ENCODE measurements at places on chromosomes 16 and 17. TPM values are rescaled to one million over a fixed set of nuclear protein-coding genes. Genes with fewer than 3 reads are reported as not detected.

The PSMC3IP gene
- total RNA-seq, result 4.5 TPM

DNA sequence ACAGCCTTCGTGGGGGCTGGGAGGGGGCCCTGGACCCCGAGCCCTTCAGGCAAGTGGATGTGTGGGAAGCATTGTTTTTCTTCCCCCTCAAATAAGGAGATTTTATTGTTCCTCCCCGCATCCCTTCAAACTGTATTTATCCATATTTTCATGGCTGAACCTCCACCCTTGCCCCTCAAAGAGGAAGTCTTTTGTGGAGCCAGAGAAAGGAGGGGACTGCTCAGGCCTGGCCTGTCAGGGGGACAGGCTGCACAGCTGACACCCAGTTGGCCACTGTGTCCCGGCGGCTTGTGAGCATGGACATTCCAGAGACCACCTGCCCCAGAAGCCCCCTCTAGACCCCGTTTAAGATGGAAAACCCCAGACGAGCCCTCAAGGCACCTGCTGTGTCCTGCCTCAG, 15.9 kb downstream of the HEXIM2 start:
- no peak for DNase-seq

DNA sequence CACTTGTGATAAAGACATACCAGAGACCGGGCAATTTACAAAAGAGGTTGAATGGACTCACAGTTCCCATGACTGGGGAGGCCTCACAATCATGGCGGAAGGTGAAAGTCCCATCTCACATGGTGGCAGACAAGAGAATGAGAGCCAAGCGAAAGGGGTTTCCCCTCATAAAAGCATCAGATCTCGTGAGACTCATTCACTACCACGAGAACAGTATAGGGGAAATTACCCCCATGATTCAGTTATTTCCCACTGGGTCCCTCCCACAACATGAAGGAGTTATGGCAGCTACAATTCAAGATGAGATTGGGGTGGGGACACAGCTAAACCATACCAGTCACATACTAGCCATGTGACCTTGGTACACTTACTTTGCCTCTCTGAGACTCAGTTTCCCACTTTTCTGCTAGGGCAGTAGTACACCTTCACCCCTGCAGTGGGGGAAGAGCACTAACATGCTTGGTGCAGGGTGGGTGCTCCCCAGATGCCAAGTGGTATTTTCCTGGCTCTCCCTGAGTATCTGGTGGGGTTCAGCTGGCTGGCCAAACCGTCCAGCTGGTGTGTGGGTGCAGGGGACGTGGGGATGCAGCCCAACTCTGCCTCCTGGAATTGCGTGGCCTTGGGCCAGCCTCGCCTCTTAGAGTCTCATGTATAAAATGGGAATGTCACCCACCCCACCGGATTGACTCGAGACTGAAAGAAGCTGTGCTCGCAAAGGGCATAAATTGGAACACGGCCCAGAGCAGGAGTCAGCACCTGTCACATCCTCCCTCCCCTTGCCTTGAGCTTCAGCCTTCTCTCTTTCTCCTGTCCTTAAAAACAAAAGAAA, 364.1 kb downstream of the CPPED1 start:
- no peak for DNase-seq

DNA sequence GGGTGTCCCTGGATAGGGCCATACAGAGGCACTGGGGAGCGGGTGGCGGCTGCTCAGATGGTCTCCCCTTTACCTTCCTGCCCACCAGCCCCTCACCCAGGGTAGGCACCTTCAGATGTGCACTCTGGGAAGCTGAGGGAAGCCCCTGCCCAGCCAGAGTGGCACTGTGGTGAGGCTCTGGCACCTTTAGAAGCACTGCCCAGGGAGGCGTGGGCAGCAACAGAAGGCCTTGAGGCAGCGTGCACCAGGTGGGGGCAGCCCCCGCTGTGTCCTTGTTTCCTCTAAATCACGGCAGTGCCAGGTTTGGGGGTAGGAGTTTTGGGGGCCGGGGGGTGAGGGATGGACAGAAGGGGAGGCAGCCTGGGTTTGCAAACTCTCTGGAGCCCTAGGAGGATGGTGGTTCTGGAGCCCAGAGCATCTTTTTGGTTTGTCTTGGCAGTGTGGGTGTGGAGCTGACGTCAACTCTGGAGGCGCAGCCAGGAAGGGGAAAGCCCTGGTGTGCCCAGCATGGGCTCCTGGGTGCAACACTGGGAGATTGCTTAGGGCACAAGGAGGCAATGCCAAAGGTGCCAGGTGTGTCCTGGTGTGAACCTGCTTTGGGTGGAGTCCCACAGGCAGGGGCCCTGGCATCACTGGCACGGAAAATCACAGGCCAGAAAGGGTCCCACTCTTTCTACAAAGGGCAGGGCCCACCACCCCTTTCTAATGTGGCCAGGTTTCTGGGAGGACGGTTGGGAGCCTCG, 23.1 kb upstream of the CDC42EP4 start:
- DNase-seq, result no peak

GRCh38 chr16:660132-660458, 7.8 kb upstream of the RHOT2 start:
- no peak for DNase-seq

The QPRT gene
- total RNA-seq, result 2.5 TPM

- DNase-seq, result no peak
Observed at GRCh38 chr16:2962334-2963073, 1.6 kb upstream of the KREMEN2 start.

- DNase-seq, result no peak
Observed at GRCh38 chr17:10814075-10814474, 10.2 kb upstream of the TMEM238L start.

DNA sequence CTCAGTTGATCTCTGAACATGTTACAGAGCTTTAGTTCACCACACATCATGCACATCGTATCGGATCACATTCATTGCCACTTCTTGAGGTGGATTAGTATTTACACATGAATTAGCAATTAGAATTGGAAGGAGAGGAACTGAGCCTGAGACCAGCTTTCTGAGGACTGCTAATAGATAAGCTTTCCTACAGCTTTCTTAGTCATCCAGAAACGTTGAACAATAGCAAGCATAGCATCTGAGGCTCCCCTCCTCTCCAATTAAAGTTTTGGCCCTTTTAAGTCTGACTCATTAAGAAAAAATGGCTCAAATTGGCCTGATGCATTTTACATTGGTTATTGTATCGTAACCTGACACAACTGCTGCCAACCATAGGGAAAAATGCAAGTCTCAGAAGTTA, 1130.4 kb downstream of the CDH8 start:
- no peak for DNase-seq

The ACD gene
- 28.8 TPM for total RNA-seq

The CD300E gene
- 0.83 TPM for total RNA-seq

- peak; percentile 77 for DNase-seq
Observed at GRCh38 chr17:34220752-34221395, 34.2 kb upstream of the CCL2 start.

DNA sequence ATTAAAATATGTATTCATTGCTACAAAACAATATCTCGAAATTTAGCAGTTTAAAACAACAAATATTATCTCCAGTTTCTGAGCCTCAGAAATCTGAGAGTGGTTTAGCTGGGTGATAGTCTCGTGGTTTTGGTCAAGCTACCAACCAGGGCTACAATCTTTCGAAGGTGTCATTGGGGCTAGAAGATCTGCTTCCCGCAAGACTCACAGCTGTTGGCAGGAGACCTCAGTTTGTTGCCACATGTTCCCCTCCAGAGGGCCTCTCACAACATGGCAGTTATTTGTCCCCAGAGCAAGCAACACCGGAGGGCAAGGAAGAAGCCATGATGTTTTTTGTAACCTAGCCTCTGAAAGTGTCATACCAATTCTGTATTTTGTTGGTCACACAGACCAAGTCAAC, 12.0 kb upstream of the BCAS3 start:
- no peak for DNase-seq

- no peak for DNase-seq
Observed at GRCh38 chr17:2700030-2700490, 11.5 kb downstream of the CLUH start.

- no peak for DNase-seq
Observed at GRCh38 chr16:70703041-70703834, 17.4 kb upstream of the MTSS2 start.

DNA sequence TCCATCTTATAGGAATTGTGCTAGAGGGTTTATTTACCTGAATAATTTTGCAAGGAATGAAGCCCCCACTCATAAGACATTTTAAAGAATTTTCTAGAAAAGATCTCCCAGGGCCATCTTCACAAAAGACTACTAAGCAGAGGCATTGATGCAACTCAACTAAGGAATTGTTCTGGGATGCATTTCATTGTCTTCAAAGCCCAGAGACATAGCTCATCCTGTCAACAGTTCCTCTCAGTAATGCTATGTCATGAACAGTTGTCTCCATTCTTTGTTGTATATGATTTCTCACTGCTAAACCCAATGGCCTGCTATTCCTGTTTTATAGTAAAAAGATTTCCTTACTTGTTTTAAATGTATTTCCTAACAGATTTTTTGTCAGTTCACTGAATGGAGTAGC, 136.8 kb upstream of the RBL2 start:
- no peak for DNase-seq

DNA sequence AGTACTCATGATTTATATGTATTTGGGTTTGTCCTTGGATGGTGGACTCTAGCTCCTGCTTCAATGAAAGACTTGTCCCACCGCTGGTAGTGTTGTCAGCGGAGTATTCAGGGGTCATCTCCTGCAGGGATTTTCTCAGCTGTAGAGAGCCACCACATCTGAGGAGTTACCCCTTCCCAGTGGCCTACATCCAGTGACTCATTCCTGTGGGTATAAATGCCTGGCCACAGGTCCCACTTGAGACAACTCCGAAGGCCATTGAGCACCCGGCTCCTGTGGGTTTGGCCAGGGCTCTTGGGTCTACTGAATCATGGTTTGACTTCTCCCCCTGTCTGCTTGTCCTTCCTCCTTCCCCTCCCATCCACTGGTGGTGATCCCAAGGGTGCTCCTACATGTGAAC, 34.6 kb upstream of the WSB1 start:
- DNase-seq, result no peak

- no peak for DNase-seq
Observed at GRCh38 chr17:79174905-79175856, 100.6 kb downstream of the ENGASE start.

The OR3A2 gene
- not detected for total RNA-seq

The SLC26A11 gene
- total RNA-seq, result 13.8 TPM

GRCh38 chr16:84929421-84930297, 81.7 kb downstream of the ZDHHC7 start:
- DNase-seq, result no peak

DNA sequence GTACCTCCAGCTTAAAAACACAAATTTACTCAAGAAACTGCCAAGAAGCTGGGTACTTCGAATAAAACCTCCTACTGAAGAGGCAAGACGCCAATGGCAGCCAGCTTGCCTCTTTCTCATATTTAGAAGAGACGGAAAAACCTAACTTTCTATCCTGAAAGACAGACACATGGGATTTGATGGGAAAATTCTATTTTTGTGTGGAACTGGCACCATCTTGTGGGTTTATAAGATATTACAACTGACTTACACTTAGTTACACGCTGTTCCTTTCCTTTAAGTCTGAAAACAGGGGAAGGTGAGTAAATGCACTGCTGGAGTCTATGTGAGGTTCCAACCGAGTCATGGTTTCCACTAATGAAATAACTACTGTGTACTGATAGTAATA, 10.3 kb downstream of the ZNF18 start:
- DNase-seq, result no peak

The LRRC75A gene
- 3.1 TPM for total RNA-seq

The ANKRD13B gene
- total RNA-seq, result 15.9 TPM

The OMG gene
- not detected for total RNA-seq

The ACSM3 gene
- total RNA-seq, result 7.2 TPM

- DNase-seq, result no peak
Observed at GRCh38 chr16:56691885-56692284, 9.6 kb downstream of the MT1X start.

- no peak for DNase-seq
Observed at GRCh38 chr16:1361685-1362360, 10.1 kb downstream of the GNPTG start.

- peak; percentile 88 for DNase-seq
Observed at GRCh38 chr16:66099306-66099705, 267.2 kb upstream of the CDH5 start.

The IQCK gene
- 9.8 TPM for total RNA-seq

The SEPTIN12 gene
- not detected for total RNA-seq

- no peak for DNase-seq
Observed at GRCh38 chr17:36106493-36106835, 2.8 kb downstream of the CCL4 start.

DNA sequence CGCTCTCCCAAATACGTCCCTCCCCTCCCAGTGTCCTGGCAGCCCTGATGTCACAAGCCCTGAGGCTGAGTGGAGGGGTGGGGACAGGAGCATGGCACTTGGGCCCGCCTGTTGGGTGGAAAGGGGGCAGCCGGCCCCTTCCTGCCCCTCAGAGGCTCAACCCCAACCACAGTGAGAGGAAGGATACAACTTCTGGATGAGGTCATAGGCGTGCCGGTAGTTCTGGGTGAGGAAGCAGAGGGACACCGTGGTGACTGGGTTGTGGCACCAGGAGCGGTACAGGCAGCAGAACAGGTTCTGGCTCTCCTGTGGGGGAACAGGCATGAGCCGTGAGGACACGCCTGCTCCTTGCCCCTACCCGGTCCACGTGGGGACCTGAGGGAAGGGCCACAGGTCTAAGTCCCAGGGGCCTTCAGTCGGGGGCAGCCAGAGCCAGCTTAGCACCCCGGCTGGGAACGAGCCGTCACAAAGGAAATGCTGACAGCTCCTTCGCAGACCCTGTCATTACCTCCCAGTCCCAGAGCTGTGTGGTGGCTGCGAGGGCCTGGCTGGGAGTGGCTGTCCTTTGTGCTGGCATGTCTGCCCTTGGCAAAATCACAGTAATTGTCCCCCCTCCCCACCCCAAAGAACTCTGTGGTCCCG, 11.2 kb upstream of the MTSS2 start:
- no peak for DNase-seq

DNA sequence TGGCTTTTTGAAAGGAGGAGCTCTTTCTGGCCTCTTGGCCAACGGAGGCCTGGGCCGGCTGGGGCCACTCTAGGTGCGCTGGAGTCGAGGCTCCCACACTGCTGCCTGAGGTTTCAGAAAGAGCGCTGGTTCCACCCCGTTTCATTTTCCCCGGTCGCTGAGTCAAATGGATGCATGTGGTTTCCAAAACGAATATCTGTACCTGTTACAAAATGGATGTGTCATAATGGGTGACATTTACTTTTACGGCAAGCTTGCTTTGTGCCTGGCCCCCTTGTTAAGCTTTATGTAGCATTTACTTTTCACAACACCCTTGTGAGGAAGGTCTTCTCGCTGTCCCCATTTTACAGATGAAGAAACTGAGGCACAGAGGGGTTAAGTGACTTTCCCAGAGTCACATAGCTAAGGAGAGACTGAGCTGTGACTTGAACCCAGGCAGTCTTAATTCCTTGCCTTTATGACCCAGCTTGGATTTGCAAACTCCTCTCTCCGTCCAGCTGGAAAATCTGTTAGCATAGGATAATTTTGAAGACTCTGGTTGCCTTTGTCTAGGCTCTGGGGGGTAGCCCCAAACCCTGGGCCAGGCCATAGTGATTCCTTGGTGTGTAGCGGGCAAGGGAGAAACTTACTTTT, 10.6 kb downstream of the KSR1 start:
- no peak for DNase-seq

DNA sequence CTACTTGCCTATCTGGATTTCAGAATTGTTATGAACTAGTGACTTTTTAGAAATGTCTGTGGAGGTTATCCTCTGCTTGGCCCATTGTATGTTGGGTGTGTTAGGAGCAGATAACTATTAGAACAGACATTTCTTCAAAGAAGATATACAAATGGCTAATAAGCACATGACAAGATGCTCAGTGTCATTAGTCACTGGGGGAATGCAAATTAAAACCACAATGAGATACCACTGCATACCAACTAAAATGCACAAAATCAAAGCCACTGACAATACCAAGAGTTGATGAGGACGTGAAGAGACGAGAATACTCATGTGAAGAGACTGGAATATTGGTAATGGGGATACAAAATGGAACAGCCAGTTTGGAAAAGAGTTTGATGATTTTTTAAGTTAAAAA, 39.2 kb downstream of the CEP112 start:
- no peak for DNase-seq

The MYH1 gene
- total RNA-seq, result not detected
